T-helper 2 cell treated with Interferon-gamma antibody and Interleukin-4, amounts not matched to agents 5 μg/mL and 100 μg/mL, for 36 hours (primary cell): ENCODE measurements at places on chromosomes 12 and 14.

DNA sequence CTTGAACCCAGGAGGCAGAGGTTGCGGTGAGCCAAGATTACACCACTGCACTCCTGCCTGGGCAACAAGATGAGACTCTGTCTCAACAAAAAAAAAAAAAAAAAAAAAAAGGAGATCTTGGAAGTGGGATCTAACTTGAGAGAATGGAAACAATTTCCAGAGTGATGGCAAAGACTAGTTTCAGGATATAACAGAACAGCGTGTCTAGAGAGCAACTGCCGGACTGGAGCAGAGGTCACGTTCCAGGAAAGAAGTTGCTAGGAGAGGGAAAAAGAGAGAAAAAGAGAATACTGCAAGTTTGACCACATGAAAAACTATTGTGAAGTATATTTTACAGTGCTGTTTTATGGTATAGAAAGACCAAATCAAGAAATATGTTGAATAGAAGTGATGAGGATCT is 118.0 kb downstream of the MON2 start:
- no peak for DNase-seq

DNA sequence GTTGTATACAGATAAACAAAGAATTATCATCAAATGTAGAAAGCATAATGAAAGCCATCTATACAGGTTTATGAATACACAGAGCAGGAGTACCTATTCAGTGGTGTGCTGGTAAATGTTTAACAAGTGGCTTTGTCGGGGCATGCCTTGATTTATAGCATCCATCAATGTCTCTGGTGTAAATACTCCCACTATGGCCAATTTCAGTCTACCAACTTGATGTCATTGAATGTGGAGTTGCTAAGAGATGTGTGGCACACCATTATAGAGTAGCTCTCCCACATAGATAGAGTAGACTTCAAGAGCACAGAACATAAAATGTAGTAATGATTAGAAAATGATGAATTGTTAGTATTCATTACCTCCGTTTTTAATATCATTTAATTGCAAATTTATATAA is 9.3 kb downstream of the GRIP1 start:
- DNase-seq = no peak

DNA sequence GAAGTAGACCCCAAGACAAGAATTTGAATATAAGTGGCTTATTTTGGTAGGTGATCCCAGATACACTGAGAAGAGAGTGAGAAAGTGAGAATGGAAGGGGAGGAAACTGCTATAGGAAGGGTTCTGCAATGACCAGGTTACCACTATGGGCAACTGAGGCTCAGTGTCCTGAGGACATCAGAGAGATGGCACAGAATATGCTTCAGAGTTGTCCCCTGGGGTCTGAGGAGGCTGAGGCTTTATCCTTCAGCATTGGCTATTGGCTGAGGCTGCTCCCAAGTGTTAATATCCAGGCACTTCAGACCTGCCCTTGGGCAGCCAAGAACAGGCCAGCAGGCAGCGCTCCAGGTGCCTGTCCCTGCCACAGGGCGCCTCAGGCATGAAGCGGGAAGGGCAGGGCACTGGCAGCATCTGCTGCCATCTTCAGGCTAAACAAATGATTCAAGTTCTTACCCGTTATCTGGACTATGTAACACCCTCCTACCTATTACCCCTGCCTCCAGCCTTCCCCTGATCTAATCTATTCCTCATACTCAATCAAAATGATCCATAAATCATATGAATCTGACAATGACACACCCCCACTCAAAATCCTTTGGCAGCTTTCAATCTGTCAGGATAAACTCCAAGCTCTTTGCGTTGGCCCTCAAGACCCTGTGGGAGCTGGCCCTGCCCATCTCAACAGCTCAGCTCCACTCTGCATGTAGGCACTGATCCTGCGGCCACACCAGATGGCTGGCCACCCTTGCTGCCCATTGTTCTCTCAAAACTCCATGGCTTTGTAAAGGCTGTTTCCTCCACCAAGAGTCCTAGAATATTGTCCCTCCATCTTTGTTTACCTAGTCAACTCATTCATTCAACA is 42.4 kb downstream of the CKAP4 start:
- no peak for DNase-seq

- DNase-seq = no peak
Observed at GRCh38 chr12:43740511-43741100, 18.0 kb downstream of the PUS7L start.

- no peak for DNase-seq
Observed at GRCh38 chr14:75724414-75725204, 63.6 kb downstream of the TTLL5 start.

DNA sequence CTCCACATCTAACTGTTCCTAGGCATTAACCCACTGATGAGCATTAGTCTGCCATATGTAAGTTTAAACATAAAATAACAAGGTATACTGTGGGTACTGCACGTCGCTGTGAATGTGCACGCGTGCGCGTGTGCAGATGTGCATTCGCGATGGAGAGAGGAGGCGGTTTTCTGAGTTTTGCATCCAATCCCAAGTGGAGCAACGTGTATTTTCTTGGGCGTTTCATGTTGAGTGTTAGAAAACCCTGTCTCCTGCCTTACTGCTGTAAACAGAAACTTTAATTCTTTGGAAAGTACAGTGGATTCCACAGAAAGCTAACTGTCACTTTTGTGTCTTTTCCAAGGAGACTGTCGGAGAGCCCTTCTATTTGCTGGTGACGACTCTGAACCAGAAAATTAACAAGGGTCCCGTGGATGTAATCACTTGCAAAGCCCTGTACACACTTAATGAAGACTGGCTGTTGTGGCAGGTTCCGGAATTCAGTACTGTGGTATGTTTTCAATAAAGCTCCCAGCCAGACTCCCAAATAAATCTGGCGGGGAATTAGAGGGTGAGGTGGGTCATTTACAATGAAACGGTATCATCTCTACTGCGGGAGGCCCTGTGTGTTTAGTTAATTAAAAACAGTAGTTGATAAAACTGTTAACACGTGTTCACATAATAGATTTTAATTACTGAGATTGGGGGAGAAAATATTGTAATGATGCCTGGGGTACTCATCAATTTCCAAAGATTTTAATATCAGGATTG is 116.5 kb downstream of the PLXNC1 start:
- DNase-seq = no peak

DNA sequence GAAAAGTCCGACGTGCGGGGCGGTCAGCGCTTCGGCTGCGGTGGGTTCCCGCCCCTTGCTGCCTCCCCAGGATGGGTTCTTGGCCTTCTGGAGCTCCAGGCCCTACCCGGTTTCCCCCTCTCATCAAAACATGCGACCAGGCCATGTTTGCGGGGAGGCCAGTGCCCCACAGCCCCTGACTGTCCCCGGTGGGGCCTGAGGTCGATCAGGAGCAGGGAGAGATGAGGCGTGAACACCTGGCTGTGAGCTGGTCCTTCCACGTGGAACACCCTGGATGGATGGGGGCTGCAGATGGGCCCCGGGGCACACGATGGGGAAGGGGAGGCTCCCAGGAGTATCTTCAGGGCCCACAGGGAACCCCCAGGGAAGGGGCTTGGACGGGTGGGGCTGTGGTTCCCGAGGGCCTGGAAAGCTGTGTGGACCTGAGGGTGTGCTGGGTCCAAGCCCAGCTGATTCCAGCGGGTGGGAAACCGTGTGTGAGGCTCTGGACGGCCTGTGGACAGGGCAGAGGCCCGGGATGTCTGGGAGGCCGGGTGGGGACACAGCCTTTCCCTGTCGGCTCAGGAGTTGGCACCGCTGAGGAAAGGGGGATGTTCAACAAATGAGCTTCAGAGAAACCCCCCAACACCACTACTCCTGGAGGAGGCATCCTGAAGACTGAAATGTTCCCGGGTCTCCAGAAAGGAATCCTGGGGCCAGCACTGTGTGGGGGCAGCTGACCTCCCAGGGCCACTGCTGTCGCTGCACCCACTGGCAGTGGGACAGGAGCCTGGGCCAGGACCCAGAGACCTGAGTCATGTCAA is 187.0 kb upstream of the C14orf180 start:
- no peak for DNase-seq

GRCh38 chr12:7396418-7396817 is 47.5 kb downstream of the CD163L1 start:
- no peak for DNase-seq
